ENCODE measurements at places on chromosomes 11 and 22. TPM values are rescaled to one million over a fixed set of nuclear protein-coding genes. Genes with fewer than 3 reads are reported as not detected.

Gene SCN2B
- 23.5 TPM for total RNA-seq

Gene OR8G5
- total RNA-seq: not detected

Gene TRIM48
- not detected for total RNA-seq

Gene TSPAN18
- total RNA-seq: 95.3 TPM

Gene BTBD18
- total RNA-seq: not detected

Gene CLCF1
- 1.0 TPM for total RNA-seq

Gene AQP11
- 0.91 TPM for total RNA-seq

Gene FXYD6
- 25.0 TPM for total RNA-seq

Gene MMP12
- total RNA-seq: not detected

Gene PATE2
- total RNA-seq: not detected

Gene APOL3
- total RNA-seq: 20.7 TPM

Gene ADAMTS15
- 12.3 TPM for total RNA-seq

Gene SEPTIN5
- 84.5 TPM for total RNA-seq

Gene SPTBN2
- 0.64 TPM for total RNA-seq

Gene MOGAT2
- 0.25 TPM for total RNA-seq

Gene LSP1
- total RNA-seq: 57.2 TPM

Gene OMP
- not detected for total RNA-seq

Gene APOBEC3G
- total RNA-seq: 1.9 TPM

Gene FOLH1
- 0.46 TPM for total RNA-seq

All from heart right ventricle (tissue), 16 donors.